SIG-M5 (cell line): ENCODE measurements at places on chromosomes 7 and 10.

- DNase-seq: no peak
Observed at GRCh38 chr7:131654668-131655326, 98.4 kb upstream of the PODXL start.

- DNase-seq: no peak
Observed at GRCh38 chr7:36905841-36906240, 181.5 kb upstream of the AOAH start.

DNA sequence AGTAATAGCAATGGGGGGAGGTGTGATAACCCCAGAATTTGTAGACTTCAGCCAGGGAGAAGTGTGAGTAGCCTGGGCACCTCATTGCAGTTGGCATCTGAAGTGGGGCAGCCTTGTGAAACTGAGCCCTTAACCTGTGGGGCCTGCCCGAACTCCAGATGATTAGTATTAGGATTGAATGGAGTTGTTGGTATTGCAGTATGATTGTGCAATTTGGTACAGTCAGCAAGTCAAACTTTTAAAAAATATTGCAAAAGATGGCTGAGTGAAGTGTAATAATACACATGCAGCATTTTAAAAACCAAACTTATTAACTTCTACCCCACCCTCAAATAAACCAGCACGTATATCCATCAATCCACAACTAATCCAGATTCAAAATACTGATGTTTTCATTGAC, 9.3 kb downstream of the RBM33 start:
- peak; percentile 20 for DNase-seq

- no peak for DNase-seq
Observed at GRCh38 chr10:3756360-3756740, 28.7 kb downstream of the KLF6 start.

DNA sequence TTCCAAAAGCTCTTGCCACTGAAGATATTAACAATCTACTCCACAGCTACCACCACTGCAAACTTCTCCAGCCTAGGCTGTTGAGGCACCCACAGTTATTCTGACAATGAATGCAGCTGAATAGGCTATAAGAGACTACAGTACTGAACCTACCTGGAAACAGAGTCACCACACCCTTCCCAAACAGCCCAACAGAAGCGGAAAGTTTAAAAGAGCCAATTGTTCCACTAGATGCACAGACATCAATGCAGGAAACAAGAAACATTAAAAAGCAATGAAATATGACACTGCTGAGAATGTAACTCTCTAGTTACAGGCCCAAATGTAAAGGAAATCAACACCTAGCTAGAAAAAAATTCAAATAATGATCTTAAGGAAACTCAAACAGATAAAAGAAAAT, 64.5 kb upstream of the PLA2G12B start:
- DNase-seq: no peak

DNA sequence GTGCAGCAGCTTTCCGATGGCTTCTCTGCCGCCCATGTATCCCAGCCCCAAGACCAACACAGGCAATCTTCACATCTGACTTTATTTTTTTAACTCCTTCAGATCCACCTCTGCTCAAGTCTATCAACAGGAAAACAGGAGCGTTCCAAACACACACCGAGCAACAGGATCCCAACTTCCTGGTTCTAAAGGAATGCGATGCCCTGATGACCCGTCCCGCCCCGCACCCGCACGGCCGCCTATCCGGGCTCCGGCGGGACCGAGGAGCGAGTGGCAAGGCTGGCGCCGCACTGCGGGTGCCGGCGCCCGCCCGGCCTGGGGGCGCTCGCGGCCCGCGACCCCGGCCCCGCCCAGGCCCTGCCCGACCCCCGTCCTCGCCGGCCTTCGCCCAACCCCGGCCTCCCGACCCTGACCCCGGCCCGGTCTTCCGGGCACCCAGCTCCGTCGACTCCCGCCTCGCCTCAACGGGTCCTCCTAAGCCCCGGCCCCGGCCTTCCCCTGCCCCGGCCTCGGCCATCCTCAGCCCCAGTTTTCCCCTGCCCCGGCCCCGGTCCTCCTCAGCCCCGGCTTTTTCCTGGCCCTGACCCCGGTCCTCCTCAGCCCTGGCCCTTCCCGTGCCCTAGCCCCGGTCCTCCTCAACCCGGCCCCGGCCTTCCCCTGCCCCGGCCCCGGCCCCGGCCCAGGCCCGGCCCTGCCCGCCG, 730 bp downstream of the LARP4B start:
- no peak for DNase-seq
